HuH-7 (cell line): ENCODE measurements at places on chromosomes 16 and 17.

GRCh38 chr17:4933646-4934045 lies 1.6 kb downstream of the GP1BA start:
- DNase-seq, result no peak

DNA sequence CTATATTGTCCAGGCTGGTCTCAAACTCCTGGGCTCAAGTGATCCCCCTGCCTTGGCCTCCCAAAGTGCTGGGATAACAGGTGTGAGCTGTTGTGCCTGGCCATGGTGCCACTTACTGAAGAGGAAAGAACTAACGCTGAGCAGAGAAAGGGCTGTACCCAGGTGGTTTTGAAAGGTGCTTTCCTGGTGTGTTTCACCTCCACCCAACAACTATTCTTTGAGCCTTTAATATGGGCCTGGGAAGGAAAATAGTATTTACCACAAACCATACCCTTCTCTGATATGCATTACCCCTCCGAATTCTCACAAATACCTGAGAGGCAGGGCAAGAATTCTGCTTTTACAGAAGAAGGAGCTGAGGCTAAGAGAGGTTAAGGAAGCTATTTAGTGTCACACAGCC lies 24.8 kb downstream of the KPNA2 start:
- no peak for DNase-seq

DNA sequence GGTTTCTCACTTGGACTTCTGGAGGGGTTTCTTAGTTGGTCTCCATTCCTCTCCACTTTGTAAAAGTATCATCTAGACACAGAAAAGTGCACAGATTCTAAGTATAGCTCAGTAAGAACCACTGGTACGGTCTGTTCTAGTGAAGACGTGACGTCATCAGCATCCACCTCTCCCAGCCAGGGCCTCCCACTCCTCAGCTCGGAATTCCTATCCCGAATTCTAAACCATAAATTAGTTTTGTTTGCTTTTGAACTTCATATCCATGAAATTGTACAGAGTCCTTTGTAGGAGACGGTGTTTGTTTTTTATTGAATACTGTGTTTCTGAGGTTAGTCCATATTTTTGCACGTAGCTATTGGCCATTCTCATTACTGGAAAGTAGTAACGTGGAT lies 25.5 kb downstream of the FOXK2 start:
- DNase-seq, result no peak

- DNase-seq, result no peak
Measured at GRCh38 chr17:48544349-48545021, 424 bp downstream of the HOXB2 start.

DNA sequence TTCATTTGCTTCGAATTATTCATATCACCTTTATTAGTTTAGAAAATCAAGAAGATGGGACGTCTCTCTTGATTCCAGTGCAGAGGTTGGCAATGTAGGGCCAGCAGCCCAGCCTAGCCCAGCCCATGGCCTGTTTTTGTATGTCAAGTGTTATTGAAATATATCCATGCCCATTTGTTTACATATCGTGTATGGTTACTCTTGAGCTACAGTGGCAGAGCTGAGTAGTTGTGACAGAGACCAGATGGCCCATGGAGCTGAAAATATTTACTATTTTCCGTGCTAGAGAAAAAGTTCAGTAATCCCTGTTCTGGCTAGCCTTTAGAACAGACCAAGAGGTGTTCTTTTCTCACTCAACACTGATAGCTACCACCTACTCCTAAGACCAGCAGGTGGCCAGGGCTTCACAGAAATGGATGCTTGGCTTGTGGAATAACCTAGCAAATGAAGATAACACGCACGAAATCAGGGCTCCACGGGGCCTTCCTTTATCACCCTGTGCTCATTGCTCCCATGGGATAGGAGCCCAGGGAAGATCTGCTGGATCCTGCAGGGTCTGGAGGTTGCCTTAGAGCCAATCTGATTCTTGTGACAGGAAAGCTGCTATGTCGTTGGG lies 123.2 kb upstream of the ANKFN1 start:
- DNase-seq, result no peak

- DNase-seq, result no peak
Measured at GRCh38 chr16:85222155-85222863, 110.0 kb upstream of the CIBAR2 start.

- DNase-seq, result no peak
Measured at GRCh38 chr16:70737377-70738082, 51.7 kb upstream of the MTSS2 start.

- DNase-seq, result no peak
Measured at GRCh38 chr17:77832180-77832560, 126.3 kb upstream of the TNRC6C start.

GRCh38 chr17:9902120-9902519 lies 3.0 kb downstream of the RCVRN start:
- no peak for DNase-seq

DNA sequence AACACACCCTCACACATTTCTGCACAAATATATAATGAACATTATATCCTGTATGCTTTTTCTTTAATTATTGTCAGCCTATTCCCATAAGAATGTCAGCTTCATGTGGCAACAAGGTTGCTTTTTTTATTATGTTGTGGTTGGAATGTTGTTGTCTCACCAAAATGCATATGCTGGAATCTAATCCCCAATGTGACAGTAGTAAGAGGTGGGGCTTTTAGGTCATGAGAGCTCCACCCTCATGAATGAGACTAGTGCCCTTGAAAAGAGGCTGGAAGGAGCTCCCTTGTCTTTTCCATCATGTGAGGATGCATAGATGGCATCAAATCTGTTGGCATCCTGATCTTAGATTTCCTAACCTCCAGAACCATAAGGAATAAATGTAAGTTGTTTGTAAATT lies 131.3 kb upstream of the IRX6 start:
- no peak for DNase-seq

DNA sequence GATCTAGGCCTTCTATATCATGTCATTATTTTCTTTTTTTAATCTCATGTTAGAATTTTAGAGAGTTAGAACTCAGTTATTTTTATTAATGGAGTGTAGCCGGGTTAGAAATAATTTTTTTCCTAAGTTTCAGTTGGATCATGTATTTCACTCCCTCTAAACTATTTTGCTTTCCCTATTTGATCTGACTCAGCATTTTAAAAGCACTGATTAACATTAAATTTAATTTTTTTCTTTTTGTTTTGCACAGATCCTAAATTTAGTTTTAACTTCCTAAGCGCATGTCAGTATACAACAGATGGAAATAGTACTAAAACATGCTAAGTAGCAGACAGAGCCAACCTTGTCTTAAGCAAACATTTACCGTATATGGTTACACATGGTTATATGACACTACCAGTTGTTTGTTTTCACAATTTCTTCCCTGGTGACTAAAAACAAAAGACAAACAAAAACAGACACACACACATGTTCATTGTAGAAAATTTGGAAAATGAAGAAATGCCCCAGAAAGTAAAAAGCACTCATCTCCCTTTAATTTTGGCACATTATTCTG lies 33.6 kb upstream of the RAB11FIP4 start:
- DNase-seq, result peak; percentile 20
